Inflammatory macrophage (primary cell): ENCODE measurements at places on chromosomes 13 and 19.

GRCh38 chr19:18607226-18608101 is 865 bp upstream of the CRLF1 start:
- DNase-seq, result no peak

DNA sequence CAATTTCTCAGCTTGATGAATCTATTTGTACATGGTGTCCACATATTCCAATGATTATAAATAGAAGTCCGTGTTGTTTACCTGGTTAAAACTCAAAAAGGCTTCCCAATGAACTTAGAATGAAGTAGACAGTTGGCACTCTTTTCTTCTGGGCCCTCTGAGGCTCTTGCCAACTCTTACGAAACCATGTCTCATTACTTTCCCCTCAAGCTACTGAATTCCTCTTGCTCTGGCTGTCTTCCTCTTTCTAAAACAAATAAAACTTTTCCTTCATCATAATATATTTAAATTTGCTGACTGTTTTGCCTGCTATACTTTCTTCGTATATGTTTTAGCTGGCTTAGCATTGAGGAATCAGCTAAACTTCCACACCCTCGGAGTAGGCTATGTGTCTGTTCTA is 139.7 kb downstream of the SLITRK6 start:
- no peak for DNase-seq

GRCh38 chr13:113777311-113778260 is 18.6 kb downstream of the TMEM255B start:
- DNase-seq, result no peak

DNA sequence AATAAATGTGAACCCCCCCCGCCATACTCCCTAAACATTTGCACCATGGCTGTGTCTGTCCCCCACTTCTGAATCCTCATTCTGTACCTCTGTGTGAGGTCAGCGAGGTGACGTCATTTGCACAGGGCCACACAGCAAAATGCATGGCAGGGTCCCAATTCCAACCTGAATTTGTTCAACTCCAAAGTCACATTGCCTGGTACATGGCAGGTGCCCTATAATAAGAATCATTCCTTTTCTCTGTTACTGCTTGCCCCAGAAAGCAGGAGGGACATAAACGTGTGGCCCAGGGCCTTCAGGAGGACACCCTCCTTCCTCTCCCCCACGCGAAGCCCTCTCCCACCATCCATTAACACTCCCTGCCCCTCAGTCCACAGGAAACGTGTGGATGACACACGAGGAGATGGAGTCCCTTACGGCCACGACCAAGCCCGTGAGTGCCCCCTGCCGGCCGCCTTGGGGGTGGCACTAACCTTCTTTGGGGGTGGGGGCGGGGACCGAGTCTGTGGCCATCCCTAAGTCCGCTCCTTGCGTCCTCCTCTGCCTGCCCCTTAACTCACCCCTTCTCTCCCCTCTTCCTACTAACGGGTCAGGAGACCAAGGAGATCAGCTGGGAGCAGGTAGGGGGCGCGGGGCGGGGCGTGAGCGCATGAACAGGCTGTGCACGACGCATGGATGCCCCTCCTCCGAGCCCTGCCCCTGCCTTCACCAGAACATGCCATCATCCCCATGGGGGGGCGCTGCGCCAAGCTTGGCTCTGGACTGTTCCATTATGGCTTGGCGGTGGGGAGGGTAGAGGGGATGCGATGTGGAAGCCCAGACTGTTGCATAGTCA is 9.4 kb downstream of the HRC start:
- peak; percentile 70 for DNase-seq

GRCh38 chr13:54750521-54750920 is 1721.9 kb downstream of the OLFM4 start:
- DNase-seq, result no peak

- DNase-seq, result no peak
These were observed 20.6 kb upstream of the PCCA start for GRCh38 chr13:100068133-100068931.

DNA sequence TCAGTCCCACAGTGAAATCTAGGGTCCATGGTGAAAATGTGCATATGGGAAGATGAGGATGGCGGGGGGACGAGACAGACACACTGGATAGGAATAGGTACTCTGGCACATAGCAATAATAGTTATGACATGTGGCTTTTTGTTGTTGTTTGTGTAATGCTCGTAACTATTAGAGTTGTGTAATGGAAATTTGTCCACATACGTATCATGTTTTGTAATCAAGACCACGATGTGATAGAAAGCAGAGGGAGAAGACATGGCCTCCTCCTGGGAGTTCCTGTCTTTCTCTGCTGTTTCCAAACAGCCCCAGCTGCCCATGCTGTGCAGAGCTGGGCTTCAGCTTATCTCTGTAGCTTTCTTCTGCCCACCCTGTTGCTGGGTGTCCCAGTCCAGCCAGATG is 185.3 kb upstream of the TMTC4 start:
- DNase-seq, result no peak

DNA sequence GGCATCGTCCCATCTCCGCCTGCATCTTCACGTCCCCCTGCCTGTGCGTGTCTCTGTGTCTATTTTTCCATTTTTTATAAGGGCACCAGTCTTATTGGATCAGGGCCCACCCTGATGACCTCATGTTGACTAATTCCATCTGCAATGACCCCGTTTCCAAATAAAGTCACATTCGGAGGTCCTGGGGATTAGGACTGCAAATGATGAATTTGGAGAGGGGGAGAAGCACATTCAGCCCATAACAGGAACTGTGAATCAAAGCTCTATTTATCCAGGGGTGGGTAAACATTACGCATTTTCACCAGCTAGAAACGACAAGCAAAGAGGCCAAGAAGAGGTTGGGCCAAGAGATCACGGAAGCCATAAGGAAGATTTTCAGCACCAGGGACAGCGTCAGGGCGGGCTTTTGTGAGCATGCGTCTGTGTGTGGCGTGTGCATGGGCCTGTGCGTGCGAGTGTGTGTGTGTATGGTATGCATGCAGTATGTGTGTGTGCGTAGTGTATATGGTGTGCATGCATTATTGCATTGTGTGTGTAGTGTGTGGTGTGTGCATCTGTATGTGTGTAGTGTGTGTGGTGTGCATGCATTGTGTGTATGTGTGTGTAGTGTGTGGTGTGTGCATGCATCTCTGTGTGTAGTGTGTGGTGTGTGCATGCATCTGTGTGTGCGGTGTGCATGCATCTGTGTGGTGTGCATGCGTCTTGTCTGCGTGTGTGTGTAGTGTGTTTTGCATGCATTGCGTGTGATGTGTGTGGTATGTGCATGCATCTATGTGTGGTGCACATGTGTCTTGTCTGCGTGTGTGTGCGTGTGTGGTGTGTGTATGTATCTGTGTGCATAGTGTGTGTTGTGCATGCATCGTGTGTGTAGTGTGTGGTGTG is 19.6 kb downstream of the CELF5 start:
- peak; percentile 31 for DNase-seq

DNA sequence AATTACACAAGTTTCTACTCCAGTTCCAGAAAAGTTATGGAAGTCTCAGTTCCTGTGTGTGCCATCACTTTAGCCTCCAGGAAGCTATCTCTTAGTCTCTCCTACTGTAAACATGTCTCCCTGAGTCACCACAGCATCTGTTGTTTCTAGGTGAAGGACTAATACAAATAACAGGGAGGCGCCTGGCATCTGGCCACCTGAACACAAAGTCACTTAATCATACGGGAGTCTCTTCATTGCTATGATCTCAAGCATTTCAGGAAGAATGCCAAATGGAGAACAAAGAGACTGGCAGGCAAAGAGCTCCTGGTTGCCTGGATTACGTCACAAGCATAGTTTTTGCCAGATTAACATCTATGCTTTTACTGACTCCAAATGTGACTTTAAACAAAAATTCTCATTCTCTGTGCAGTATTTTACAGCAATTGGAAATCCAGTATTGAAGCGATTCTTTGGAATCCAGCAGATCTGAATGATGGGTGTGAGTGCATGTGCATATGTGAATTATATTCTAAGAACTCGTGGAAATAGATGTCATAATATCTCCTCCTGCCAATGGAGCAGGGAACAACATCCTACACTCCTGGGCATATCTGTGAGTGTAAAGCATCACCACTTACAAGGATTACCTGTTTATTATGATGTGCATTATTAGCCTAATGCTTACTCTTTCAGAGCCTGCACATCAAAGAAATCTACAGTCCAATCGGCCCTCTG is 572.8 kb downstream of the PCDH9 start:
- DNase-seq, result no peak

- DNase-seq, result no peak
These were observed 26.4 kb upstream of the OLFM2 start for GRCh38 chr19:9962623-9963290.

- DNase-seq, result no peak
These were observed 354.1 kb downstream of the RFC3 start for GRCh38 chr13:34172048-34172447.

GRCh38 chr19:39994361-39994760 is 2.5 kb upstream of the ZNF546 start:
- no peak for DNase-seq

DNA sequence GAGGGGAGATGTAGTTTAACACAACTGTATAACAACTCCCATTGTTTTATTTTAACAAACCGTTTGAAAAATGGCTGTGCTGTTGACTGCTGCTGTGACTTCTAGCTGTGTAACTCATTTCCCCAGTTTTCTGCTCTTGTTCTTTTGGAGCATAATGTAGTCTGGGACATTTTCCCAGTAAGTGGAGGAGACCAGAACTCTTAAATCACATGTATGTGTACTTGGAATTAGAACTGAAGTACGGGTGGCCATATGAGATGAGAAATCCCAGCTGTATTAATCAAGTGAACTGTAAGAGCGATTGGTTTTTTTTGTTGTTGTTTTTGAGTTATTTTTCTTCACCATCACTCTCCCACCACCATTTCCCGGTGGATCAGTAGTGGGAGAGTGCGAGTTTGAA is 49.4 kb upstream of the RNF113B start:
- DNase-seq, result no peak

DNA sequence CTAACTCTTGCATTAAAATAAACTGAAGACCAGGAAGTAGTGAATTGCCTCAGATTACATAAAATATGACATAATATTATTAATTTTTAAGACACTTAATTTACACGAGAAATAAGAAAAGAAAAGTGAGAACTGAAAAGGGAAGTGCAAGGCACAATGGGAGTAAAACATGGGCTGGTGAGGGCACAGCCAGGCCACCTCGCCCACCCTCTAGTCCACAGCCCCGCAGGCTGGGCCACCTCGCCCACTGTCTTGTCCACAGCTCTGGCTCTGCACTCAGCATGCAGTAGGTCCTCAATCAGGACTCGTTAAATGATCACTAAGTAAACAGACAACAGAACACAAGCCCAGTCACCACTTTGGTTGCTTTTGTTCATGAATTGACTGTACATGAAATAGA is 67.8 kb upstream of the ARHGEF7 start:
- DNase-seq, result peak; percentile 85

GRCh38 chr13:20636079-20636478 is 67.4 kb upstream of the IL17D start:
- no peak for DNase-seq

GRCh38 chr19:34316741-34317301 is 48.2 kb upstream of the GPI start:
- DNase-seq, result no peak

DNA sequence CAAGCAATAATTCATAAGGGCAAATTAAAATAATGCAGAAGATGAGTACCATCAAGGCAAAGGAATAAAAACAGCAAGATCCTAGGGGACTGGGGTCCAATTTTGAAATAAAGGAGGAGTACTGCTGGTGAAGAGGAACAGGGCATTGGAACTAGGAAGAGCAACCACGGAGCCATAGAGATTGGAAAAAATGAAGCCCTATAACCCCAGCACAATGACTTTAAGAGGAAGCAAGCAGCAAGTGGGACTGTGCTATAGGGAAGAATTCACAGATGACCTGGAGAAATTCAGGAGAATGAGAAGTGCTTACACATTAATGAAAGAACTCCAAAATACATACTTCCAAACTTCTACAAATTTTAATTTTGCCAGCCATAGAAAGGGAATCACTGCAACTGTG is 44.9 kb upstream of the ITM2B start:
- DNase-seq, result peak; percentile 42

DNA sequence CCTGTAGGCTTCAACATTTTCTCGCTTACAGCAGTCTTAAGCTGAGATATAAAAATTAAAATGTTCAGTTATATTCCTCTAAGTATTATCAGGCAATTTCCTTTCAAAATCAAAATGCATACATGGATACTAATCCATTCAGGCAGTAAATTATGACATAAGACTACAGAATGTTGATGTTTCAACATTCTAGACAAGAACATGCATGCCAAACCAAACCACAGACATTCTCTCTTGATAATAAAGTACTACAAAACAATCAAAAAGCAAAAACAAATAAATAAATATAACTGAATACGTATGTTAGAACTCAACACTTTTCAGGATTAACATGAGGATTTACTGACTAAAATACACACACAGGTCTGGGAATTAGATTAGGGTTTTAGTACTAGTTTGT is 7.7 kb downstream of the DIS3 start:
- DNase-seq, result no peak

DNA sequence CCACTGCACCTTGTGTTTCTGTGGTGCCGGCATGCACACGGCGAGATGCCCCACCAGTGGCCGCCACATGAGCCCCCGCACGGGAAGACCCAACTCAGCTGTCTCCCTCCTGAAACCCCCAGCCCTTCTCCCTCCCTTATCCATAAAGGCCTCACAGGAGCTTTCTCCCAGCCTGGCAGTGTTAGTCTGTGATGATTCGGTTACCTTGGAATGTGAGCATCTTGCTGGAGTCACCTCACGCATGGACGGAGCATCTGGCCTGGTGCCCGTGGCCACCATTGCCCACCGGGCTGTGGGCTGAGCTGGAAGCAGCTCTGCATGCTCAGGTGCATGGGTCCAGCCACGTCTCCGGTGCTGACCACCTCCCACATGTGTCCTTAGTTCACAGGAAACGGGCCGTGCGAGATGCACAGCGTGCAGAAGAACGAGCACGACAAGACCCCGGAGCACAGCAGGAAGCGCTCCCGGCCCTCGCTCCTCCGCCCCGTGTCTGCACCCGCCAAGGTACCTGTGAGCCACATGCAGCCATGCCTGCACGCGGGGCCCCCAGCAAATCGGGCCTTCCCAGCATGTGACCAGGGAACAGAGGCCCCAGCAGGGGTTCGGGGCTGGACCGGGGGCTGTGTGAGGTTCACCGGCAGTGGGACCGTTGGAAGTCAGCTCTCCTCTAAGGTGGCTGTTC is 22.0 kb downstream of the SIN3B start:
- DNase-seq, result no peak

DNA sequence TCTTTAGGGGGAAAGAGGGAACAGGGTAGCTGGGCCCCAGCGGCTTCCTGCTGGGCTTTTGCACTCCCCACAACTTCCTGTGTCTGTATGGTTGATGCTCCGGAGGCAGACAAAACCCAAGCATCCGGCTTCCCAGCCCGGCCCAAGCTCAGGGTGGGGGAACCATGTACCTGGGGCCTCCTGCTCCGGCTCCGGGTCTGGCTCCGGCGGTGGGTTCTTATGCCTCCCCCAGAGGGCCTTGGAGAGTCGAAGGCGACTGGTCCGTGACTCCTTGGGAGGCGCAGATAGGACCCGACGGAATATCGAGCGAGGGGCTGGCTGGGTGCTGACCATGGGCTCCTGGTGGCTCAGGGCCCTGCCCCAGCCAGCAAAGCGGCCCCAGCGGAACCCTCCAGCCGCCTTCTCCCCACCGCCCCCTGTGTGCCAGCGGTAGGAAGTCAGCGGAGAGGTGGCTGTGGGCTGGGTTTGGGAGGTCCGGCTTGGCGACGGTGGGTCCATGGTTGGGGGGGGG is 428 bp downstream of the RASAL3 start:
- DNase-seq, result peak; percentile 21

- DNase-seq, result no peak
These were observed 93.5 kb upstream of the MRI1 start for GRCh38 chr19:13670846-13671245.

GRCh38 chr13:99724633-99725517 is 223.6 kb downstream of the TM9SF2 start:
- DNase-seq, result no peak
